NCI-H1930 (cell line): ENCODE measurements at places on chromosomes 1 and 21.

GRCh38 chr1:201487742-201488141 lies 18.8 kb upstream of the PHLDA3 start:
- no peak for DNase-seq

DNA sequence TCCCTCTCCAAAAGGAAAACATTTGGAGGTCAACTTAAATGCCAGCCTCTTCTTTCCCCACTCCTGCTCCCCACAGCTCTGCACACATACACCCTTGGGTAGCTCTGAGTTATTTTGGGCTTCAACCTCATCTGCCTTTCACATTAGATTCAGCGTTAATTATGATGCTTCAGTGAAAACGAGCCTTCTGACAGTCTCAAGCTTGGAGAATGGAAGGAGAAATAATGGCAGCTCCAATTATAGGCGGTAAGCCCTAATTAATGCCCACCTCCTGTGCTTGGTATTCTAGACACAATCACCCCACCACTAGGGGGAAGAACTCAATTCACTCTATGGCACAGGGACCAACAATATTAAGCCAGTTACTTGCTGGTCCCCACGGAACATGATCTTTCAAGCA lies 397.9 kb downstream of the BRINP2 start:
- no peak for DNase-seq

- DNase-seq: no peak
These were observed 12.0 kb upstream of the VWA5B1 start for GRCh38 chr1:20278692-20279130.

DNA sequence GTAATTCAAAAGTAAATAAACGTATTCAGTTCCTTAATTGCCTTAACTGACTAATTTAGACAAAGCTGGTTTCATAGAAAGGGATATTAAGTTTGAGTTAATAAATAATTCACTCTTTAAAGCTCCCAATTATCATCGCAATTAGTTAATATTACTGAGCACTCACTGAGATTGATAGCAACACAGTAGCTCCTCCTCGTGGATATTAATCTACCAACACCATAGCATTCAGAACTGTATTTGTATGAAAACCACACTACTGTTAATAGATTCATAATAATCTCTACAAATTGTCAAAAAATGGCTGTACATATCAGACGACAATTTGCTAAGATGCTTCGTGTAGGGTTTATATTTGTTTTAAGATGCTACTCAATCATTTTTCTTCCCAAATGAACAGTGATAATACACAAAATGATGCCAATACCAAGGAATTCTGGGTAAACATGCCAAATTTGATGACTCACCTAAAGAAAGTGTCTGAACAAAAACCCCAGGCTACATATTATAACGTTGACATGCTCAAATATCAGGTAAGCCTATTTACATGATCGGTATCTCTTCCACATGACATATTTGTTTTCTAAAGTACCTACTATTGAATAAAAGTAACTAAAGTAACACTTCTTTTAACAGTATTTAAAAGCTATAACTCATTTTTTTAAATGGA lies 18.8 kb upstream of the DYNLT5 start:
- no peak for DNase-seq

- no peak for DNase-seq
These were observed 853 bp upstream of the RRAGC start for GRCh38 chr1:38860454-38860795.

DNA sequence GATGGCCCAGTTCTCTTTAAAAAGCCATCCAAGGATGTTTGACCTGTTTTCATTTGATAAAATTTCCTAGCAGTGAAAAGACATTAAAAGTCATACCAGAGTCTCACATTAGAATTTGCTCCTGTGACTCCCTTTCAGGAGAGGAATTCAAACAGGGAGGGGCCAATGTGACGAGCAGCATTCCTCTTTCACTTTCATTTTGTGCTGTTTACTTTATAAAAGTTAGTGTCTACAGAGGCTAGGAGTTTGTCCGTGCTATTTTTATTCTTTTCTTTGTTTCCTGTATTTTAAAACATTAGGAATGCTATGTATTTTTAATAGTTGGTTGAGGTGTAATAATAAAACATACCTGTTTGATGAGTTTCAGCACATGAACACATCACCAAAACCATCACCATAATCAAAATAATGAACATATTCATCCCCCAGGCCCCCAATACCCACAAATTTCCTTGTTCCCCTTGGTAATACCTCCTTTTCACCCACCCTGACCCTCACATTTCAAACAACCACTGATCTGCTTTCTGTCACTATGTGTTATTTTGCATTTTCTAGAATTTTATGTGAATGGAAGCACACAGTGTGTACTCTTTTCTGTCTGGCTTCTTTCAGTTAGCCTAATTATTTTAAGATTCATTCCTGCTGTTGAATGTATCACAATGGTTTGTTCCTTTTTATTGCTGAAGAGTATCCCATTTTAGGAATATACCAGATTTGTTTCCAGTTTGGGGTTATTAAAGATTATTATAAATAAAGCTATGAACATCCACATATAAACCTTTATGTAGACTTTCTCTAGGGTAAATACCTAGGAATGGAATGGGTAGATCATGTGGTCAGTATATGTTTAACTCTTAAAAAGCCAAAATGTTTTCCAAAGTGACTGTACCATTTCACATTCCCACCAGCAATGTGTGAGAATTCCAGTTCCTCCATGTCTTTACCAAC lies 129.5 kb downstream of the TENT5C start:
- DNase-seq: no peak

DNA sequence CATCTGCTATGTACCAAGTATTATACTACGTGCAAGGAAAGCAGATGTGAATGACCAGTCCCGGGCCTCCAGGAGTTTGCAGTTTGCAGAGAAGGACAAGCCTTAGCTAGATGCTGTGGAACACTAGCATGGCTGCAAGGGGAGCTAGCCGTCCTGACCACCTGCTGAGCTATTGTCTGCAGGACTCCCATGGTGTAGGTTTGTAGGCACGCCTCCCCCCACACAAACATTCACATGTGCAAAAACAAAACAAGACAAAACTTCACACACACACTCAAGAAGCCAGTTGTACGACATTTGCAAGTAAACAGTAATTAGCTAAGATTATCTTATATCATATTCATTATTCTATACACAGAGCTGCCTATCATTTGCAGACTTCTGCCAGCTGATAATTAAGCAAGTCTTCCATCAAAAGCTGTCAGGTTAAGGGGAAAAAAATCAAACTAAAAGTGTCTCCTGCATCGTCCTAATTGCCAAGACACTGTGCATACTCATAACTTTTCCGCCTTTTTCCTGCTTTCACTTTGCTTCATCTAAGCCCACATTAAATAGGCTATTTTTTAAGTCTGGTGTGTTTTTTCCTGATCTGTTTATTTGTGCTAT lies 10.7 kb upstream of the HNRNPU start:
- DNase-seq: no peak

DNA sequence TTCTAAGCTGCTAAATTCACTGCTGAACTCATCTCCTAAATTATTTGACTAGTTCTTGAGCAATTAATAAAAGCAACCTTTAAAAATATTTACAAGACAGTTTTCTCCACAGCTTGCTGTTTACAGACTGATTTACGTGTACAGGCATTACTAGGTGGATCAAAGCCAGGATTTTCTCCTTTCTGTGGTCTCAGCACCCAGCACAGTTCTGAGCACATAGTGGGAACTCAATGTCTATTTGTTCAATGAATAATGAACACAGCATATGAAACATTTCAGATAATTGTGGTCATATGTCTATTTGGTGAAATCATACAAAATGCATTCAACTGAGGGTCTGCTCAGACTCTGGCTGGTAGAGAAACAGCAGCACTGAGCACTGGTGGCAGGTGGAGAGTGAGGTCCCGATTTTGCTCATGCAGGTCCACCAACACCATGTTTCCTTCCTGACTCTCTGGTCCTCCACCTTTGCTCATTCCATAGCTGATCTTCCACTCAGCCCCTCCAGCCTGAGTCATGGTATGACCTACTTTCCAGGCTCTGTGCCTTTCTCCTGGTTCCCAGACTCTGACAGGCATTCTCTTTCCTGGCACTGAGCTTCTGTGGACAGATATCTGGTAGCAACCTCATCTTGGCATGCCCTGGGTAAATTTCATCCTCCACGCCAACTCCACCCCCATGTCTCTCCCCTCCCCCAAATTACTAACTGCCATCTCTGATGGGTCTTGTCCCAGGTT lies 311.3 kb downstream of the TGFB2 start:
- DNase-seq: no peak

- DNase-seq: no peak
These were observed 63.6 kb downstream of the NEK7 start for GRCh38 chr1:198220428-198220827.

DNA sequence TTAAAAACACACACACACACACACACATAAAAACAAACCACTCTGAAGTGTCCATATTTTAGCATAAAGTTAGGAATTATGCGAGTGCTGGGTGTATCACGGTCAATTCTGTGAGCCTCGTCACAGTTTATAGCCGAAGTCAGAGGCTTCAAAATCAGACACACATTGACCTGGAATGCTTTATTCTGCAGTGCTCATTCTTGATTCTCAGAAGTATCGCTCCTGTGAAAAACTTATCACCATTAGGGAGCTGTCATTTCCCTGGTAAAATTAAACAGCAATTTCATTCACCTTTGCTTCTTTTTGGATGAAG lies 8.7 kb upstream of the IRF2BP2 start:
- DNase-seq: no peak

- DNase-seq: no peak
These were observed 147.9 kb downstream of the GREM2 start for GRCh38 chr1:240464099-240464498.

DNA sequence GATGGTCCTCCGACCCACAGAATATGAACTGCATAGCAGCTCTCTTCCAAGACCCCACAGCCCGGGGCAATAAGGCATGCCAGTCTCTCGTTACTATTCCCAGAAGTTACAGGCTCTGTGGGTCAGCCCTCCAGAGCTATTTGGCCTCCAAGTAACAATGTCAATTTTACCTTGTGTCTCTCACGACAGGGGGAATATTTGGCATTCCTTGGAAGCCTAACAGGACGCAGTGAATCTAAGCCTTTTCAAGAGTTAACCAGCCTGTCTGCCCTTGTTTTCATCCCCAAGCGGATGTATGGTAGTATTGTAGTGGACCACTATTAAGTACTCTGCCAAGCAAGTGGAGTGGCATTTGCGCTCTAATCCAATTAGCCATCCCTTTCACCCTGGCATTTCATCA lies 24.4 kb upstream of the GNG4 start:
- no peak for DNase-seq

DNA sequence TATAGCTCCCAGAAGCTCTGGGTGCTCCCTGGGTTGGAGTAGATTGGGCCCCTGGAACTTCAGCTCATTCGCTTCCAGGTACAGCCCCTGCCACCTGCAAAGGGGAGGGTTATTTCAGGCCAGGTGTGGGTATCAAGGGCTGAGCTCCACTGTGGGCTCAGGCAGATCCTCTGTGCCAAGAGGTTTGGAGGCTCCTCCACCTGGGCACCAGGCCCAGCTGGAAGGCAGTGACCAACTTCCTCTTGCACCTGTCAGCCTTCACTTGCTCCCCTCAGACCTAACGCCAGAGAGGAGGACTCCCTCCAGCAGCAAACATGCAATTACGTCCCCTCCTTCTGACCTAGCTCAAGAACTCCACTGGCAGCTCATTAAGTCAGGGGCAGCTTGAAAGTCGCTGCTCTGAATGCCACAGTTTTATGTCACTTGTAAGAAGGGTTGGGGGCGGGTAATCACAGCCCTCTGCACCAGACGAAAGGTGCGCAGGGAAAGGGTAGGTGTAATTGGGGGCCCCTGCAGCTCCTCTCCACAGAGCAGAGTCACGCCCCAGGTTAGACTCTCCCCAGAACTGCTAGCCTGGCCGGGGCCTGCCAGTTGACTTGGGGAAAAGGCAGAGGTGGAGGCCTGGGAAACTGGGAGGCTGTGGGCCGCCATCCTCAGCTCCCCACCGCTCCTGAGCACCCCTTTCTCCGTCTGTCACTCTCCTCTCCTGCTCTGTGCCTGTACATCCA lies 125.0 kb upstream of the TMPRSS2 start:
- DNase-seq: no peak

DNA sequence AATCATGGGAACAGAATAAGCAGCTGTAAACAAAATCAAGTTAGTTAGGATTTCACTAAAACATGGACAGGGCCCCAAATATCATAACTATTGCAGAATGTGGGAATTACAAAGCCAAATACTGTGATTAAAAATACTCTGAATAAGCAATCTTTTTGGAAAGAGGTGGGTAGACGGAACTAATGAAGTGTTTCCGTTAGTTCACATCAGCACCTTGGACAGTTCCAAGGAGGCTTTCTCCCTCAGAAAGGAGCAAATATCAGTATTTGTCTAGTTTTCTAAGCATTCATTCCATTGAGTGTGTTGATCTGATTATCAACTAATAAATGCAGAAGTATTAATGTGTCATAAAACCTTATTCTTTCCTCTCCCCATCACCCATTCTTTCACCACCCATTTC lies 97.4 kb downstream of the FAM78B start:
- no peak for DNase-seq

DNA sequence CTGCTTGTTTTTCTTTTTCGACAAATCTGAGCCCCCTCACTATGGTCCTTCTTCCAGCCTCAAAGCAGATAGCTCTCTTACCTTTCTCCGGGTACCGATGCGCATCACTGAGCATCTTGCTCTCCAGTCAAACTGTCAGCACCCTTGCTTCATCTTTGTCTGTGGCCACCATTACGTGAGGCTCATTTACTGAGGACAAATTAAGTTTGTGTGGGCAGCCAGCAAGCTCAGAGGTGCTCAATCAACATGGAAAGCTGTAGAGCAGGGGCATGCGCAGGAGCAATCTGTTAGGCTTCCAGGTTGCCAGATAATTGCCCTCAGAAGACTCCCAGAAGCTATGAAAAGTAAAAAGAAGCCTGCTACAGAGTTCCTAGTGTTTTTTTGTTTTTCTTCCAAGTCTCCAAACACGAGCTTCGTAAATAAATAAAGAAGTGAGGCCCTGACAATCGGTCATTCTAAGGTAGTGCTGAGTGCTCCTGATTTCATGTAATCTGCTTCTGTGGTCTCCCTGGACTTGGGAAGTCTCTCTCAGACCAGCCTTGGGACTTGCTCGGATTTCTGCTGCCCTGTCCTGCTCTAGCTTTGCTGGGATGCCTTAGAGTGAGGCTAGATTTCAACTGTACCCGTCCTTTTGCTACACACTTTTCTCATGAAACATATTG lies 1.8 kb downstream of the C1orf53 start:
- no peak for DNase-seq

- DNase-seq: no peak
These were observed 151.5 kb downstream of the PEX14 start for GRCh38 chr1:10626131-10626731.

DNA sequence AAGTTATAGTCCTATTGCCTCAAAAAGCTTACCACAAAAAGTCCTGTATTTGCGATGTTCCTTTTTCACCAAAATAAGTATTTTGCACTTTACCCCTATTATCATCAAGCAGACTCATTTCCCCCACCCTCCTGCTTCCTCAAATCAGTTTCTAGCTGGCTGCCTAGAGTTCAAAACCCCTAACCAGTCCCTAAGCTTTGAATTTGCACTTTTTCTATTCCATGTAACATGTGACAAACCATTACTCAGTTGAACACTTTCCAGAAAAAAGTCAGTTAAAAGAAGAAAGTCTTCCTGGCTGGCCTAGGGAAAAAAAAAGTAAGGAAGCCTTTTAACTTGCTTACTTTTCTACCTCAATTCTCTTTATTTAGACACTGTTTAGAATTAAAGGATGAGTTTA lies 8.2 kb downstream of the CEP170 start:
- DNase-seq: no peak
